ENCODE measurements at places on chromosomes 16 and 17.

DNA sequence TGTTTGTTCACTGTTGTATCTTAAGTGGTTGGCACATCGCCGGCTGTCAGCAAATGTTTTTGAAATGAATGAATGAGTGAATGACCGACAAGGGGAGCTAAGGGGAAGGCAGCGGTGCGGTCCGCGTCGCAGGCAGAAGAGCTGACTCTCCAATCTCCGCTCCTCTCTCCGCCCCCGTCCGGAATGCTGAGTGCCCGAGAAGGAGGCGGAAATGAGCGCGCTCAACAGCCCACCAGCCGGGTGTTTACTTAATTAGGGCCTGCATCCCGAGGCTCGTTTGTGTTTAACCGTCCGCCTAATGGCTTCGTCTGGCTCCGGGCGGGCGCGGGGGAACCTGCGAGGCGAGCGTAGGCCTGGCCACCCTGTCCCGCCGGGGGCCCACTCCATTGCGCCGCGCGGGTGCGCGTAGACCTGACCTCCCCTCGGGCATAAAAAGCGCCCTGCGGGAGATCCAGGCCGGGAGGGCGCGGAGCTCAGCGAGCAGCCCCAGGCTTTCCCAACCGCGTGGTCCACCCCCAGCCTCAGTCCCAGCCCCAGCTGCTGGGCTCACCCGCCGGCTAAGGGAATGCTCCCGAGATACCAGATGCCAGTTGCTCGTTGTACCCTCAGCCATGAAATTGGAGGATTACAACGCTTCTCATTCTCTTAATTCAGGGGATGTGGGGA, 2.5 kb upstream of the CDH3 start:
- DNase-seq: no peak

DNA sequence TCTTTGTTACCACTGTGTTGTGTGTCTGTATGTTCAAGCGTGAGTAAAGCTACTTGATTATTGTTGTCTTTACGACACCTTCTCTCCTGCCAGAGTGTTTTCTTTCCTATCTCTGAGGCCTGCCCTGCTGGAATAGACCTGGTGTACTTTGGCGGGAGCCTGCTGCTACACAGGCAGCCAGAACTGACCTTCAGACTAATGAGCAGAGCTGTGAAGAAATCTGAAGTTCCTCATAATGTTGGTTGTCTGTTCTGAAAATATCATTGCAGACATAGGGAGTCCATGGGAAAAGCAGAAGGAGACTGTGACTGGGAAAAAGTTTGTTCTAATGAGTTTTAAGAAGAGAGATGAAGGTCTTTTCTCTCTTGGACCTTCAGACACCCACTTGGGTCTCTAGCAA, 9.8 kb downstream of the RHOT1 start:
- no peak for DNase-seq

DNA sequence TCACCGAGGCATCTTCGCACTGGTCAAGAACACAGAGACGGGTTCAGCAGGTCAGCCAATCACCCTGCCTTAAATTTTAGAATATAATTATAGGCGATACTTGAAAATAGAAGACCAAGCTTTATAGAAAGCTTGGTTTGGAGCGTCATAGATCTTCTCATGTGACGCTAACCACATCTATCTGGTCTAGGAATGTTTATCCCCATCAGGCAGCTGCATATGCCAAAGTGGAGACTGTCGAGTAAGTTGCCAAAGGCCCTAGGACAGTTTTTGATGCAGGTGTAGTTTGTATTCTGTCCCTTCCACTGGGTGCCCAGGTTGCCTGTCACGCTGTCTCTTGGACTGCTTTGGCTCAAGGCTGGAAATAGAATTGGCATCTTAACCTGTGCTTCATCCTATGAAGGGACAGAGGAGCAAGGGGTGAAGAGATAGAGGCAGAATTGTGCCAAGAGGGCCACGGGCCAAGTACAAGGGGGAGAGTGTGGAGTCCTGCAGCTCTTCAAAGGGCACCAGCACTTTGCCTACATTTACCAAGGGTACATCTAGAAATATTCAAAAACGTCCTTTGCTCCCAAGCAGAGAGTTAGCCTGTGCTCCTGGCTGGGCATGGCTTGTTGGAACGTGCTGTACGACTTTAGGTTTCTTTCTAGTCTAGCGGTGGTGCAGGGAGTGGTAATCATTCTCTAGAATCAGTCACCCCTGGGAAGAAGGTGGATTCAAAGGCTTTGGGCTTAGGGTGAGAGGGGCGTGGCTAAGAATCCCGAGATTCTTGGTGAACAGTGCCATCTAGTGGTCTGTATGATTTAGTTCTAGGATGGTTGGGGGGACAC, 5.3 kb upstream of the WIPI1 start:
- DNase-seq: peak; percentile 86

DNA sequence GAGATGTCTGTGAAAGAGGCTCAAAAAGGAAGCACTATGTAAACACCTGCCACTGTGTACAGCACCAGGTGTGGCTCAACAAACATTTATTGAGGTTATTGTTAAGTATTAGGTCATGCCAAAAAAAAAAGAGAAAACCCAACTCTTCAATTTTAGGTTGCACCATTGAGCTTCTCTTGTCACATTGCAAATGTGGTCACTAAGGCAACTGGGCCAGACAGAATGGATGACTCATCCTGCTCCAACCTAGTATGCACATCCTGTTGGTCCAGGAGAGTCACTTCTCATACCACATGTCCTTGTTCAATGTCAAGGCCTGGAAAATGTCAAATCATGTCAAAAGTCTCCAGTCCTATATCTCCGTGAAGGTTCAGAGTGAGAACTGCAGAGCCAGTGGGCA, 25.0 kb downstream of the HOXB1 start:
- peak; percentile 74 for DNase-seq

DNA sequence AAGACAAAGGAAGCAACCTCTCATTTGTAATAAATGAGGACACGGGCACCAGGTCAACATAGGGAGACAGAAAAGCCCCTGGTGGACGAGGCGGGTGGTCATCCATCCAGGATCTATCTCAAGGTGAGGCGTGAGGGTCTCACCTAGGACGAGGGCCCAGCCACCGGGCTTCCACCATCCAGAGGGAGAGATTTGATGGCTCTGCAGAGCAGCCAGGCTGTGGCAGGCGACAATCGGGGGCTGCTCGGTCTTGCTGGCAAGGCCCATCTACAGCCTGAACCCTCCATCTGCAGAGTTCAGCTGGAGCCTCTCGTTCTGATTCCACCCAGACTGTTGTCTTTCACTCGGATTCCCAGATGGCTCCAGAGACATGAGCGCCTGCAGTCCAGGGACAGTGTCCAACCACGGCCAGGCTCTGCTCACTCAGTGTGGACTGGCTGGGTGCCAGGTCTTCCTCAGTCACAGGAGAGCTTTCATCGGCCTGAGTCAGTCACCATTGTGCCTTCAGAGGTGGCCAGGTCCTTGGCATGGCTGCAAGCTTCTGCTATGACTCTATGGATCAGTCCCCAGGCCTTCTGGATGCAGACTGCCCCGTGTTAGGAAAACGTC, 5.9 kb downstream of the LITAFD start:
- no peak for DNase-seq

DNA sequence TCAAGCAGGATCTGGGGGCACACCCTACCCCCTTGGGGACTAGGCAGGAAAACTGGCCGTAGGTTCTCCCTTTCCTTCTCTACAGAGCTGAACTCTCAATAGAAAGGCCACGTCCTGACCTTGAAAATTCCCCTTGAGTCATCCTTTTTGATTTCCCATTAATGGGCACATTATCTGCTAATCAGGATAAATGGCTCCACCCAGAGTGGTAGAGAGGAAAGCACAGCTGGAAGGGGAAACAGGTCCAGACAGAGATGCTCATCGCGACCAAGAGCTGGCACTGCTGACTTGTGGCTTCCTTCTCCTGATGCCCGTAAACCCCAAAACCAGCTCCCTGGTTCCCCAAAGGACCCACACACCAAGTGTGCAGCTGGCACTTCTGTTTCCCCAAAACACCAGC, 206.5 kb upstream of the CDH5 start:
- DNase-seq: no peak

DNA sequence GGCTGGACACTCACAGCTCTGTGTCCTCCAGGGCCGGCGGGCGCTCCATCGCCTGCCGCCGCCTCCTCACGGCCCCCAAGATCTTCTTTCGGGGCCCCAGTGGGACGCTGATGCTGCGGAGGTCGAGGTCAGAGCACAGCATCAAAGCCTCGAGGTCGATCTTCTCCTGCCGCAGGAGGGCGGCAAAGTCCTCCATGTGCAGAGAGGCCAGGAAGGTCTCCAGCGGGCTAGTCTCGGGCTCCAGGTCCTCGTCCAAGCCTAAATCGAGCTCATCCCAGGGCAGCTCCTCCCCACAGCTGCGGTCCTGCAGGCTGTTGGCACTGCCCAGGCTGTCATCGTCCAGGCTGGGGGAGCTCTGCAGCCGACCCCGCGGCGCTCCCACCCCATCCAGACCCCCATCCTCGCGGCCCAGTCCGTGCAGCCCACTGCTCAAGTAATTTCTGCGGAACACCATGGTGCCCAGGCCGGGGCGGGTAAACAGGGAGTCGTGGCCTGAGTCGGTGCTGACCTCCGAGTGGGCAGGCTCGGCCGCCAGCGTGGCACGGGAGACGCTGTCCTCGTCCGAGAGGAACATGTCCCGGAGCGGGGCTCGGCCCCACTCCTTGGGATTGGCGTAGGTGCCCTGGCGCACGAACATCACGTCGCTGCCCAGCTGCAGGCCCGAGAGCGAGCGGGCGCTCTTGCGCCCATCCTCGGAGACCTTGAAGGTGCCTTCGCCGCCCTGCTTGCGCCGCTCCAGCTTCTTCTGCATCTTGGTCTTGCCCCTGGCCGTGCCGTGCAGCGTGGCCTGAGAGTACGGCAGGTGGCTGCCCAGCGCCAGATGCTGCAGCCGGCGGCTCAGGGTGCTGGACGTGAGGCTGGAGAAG, 3.4 kb downstream of the USH1G start:
- peak; percentile 13 for DNase-seq

DNA sequence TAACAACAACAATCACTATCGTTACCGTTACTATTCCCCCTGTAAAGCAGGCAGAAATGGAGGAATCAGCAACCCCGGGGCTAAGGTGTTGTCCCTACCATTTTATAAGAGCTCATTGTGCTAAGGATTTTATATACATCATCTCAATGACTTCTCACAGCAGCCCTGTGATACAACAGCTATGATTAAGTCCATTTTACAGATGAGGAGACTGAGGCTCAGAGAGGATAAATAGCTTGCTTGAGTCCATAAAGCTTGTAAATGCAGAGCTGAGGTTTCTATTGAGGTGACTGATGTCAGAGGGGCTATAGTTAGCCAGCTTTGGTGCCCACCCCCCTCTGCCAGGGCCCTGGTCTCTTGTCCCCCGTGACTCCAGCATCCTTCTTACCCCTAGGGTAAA, 16.7 kb upstream of the PDK2 start:
- DNase-seq: no peak

- no peak for DNase-seq
Observed at GRCh38 chr17:40514013-40514875, 12.8 kb upstream of the TNS4 start.

GRCh38 chr17:48904428-48904827, 3.8 kb upstream of the UBE2Z start:
- DNase-seq: no peak

- DNase-seq: no peak
Observed at GRCh38 chr17:72878975-72879660, 213.4 kb downstream of the SLC39A11 start.

- DNase-seq: peak; percentile 83
Observed at GRCh38 chr17:42266918-42267766, 9.0 kb downstream of the STAT5B start.

DNA sequence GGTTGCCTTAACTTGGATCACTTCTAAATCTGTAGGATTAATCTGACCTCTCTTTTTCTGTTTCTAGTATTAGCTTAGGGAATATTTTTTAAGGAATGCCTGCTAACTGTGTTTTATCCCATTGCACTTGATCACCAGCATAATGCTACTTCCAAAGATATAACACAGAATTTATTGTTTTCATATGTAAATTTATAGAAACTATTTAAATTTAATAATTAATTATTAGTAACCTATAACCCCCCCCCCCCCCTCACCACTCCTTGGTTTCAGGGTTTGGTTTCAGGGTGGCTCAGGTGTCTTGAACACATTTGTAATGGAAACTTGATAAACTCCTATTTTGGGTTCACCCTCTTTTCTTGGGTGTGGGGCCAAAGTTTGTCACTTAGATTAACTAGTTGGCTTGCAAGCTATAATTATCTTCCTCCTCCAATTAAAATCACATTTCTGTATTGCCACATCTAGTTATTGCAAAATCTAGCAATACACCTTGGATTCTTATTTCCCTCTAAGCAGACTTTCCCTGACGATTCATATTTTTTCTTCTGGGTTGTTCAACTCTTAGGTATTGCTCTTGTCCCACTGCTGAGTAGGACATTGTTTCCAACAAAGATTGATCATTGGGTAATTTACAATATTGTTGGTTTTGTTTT, 18.3 kb downstream of the KRT12 start:
- no peak for DNase-seq

DNA sequence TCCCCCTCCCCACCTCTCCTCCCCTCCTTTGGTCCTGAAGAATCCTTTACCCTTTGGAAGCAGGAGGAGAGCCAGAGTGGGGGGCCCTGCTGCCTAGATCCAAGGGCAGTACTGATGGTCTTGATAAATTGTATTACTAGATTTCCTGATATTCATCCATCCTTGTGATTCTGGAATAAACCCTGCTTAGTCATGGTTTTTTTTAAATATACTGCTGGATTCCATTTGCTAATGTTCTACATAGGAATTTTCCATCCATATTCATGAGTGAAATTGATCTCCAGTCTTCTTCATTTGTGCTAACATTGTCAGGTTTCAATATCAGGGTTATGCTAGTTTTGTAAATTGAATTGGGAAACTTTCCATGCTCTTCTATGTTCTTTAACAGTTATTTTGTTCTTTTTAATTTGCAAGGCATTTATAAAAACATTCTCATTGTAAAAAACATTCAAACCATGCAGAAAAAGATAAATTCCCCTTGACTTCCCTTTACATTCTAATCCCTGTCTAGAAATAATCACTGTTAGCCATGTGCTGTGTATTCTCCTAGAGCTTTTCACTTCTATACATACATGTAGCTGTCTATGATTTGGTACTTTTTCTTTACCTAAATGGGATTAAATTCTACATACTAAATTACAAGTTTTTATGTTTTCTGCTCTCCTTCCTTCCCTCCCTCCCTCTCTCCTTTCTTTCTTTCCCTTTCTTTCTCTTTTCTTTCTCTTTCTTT, 56.7 kb downstream of the CCDC42 start:
- no peak for DNase-seq

GRCh38 chr17:56676810-56677209, 83.3 kb downstream of the NOG start:
- no peak for DNase-seq

DNA sequence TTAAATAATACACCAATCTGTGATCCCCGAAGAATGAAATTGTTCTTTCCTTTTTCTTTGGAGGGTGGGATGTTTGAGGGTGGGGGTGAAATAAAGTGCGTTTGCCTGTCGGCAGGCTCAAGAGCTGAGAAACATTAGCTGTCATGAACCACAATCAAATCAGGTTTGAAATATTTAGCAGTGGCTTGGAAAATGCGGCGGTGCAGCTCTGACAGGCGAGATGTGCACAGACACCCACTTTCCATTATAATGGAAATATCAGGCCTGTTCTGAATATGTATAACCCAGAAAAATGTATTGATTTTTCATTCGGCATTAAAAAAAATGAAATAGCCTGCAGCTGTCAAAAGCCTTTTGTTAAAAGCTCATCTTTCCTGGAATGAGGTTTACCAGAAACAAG, 212.8 kb downstream of the ZFHX3 start:
- DNase-seq: no peak

Measured in CD4-positive, alpha-beta T cell treated with Interleukin-10 for 1 hour (primary cell).